MV-4-11 (cell line): ENCODE measurements at places on chromosomes 3 and 15.

- no peak for DNase-seq
Observed at GRCh38 chr3:24264011-24264410, 230.6 kb downstream of the THRB start.

DNA sequence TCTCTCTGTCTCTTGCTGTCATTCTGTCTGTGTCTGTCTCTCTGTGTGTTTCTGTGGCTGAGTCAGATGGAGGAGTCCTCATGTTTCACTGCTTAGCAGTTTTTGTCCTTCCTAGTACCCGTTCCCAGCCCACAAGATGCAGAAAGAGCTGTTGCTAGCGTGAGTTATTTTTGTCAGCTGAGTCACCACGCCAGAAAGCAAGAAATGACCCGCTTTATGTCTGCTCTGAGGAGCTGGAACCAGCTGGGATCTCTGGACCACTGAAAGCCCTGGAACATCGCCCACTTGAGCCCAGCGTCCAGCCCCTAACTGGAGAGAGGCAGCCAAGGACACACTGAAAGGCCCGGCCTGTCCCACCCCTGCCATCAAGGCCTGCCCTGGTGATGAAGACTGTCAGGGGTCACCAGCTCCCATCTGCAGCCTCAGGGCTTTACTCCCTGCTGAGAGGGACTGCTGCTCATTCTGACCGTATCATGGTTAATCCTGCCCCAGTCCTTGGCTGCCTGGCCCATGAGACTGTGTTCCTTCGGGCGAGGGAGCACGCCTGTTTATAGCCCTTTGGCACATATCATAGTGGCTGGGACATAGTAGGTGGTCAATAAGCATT, 101.7 kb upstream of the TPM1 start:
- peak; percentile 94 for DNase-seq

DNA sequence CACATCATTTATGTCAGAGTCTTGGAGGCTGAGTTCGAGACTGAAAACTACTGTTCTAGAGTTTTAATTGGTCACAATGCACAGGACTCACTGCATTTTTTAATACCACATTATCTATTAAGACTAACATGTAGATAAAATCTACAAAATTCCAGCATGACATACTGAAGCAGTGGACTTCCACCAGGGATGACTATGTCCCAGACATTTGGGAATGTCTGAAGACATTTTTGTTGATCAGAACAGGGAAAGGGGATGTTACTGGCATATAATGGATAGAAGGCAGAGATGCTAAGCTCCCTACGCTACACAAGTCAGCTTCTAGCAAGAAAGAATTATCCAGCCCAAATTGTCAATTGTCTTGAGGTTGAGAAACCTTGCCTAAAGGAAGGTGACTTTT, 419.0 kb upstream of the TGFBR2 start:
- DNase-seq = no peak

- peak; percentile 61 for DNase-seq
Observed at GRCh38 chr15:63473007-63473748, 31.2 kb upstream of the USP3 start.

- no peak for DNase-seq
Observed at GRCh38 chr3:157920822-157921700, 185.2 kb downstream of the SHOX2 start.

DNA sequence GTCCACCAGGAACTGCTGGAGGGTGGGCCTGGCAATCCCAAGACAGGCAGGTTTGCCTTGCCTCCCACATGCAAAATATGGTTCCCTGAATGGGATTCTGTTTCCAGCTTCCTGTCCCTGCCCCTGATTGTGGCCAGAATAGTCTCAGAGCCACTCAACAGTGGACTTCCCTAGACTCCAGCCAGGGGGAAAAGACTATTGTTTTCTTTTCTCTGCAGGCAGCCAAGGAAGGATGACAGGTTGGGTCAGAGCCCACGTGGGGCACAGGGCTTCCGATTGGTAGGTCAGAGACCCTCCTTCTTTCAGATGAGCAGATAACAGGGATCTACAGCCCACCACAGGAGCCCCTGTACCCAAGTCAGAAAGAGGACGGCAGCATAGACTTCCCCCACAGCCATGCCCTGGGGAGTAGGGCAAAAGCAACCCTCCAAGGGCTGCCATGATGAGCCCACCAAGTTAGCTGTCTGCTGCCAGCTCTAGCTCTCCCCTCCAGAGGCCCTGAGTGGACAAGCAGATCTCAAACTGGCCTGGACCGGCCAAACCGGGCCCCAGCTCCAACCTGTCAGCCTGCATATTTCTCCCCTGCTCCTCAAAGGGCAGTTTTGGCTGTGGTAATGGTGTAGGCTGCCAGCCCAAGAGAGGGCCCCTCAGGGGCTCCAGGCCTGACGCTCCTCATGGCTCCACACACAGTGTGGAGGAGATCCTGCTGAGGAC, 6.4 kb downstream of the TLR9 start:
- DNase-seq = no peak

DNA sequence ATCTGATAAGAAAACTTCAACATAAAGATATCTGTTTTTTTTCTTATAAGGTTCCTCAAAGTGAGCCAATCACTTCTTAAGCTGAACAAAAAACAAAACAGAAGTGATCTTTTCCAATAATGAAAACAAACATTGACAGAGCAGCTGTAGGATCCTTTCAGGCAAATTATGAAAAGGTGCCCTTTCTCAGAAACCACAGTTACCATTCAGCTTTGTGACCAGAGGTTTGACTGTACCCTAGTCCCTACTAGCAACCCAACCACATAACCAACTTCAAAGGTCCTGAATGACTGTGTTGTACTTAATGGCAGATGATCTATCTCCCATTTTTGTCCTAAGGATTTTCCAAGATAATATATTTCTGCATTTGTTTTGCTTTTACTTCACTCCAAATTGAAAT, 39.4 kb upstream of the CCR2 start:
- peak; percentile 65 for DNase-seq

GRCh38 chr3:113771993-113772392, 25.2 kb downstream of the ATP6V1A start:
- DNase-seq = no peak

DNA sequence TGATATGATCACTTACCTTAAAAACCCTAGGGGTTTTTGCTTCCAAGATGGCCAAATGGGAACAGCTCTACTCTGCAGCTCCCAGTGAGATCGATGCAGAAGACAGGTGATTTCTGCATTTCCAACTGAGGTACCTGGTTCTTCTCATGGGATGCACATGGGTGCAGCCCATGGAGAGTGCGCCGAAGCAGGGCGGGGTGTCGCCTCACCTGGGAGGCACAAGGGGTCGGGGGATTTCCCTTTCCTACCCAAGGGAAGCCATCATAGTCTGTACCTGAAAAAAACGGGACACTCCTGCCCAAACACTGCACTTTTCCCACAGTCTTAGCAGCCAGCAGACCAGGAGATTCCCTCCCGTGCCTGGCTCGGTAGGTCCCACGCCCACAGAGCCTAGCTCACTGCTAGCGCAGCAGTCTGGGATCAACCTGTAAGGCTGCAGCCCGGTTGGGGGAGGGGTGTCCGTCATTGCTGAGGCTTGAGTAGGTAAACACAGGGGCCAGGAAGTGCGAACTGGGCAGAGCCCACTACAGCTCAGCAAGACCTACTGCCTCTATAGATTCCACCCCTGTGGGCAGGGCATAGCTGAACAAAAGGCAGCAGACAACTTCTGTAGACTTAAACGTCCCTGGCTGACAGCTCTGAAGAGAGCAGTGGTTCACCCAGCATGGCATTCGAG, 78.6 kb downstream of the CTNNB1 start:
- DNase-seq = no peak

GRCh38 chr15:34837246-34838016, 42.1 kb upstream of the ACTC1 start:
- no peak for DNase-seq

DNA sequence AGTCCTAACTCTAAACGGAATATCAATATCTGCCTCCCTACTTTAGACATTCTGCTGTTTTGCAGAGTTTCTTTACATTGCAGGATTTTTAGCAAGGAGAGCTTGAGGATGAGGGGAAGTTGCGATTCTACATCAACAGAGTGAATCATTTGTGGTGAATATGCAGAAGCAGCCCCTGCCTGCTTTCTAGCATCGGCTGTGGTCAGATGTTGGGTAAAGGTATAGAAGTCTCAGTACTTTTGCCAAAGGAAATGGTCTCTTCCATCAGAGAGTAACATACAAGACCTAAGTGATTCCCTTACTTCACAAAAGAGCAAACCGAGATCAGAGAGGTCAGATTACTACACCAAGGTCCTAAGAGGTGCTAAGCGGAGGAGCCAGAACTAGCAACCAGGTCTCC, 15.2 kb downstream of the ST3GAL6 start:
- DNase-seq = peak; percentile 88

DNA sequence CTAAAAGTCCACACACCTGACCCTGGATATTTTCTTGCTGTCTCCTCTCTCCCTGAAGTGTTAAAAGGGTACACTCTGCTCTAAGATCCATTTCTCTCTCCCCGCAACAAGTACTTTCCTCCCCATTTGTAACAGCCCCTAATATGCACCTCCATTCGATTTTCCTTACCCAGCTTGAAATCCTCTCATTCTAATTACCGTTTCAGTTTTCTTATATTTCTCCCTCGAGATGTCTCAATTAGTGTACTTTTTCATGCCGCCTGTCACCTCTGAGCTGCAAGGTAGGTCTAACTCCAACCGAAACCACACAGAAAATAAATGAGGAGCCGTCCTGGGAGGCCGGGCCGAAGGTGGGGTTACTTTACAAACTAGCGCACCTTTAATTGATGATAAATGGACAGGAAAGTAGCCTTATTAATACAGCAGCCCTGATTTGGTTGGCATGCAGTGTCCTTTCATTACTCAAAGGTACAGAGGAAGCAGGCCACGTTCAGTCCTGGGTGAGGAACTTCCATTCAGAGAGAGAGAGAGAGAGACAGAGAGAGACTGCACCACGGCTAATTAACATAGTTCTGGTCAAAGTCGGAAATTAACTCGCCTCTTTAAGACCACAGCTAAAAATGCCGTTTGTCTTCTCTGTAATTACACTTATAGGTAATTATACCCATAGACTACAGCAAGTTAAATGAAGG, 319.9 kb downstream of the ARRDC4 start:
- DNase-seq = no peak

- peak; percentile 10 for DNase-seq
Observed at GRCh38 chr3:188759336-188760005, 412.3 kb upstream of the TPRG1 start.

GRCh38 chr3:44962621-44963393, 13.2 kb downstream of the ZDHHC3 start:
- no peak for DNase-seq

DNA sequence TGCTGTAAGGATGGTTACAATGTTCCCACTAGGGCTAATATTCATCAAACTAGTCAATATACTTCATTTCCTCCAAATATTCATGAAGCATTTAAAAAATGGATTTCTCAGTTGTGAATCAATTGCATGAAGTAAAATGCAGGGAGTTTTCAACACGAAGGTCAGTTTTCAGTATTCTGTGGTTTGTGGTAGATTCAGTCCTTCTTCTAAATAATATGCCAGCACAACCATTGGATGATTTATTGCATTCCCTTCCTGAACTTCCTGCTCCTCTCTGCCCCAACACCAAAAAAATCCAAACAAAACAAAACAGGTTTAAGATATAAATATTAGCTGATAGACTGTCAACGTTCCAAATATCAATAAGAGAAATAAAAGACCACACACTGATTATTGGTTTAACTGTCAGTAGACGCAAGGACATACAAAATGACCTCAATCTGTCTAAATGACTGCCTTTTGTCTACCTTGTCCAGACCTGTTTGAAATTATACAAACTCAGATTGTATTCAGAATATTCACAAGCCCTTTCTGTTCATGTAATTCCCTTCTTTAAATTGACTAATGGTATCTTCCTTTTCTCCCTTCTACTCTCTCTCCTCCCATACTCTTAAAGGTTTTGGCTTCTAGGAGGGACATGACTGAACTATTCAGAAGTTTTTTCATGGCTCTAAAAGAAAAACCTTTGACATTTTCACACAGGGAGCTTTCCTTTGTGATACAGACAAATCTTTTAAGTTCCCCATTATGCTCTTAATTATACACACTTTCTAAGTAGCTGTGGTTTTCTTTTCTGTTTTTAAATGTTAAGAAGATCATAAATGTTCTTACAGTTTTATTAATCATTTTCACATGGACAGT, 92.6 kb upstream of the STT3B start:
- peak; percentile 46 for DNase-seq

- no peak for DNase-seq
Observed at GRCh38 chr15:91345736-91346135, 245.7 kb downstream of the SV2B start.

- no peak for DNase-seq
Observed at GRCh38 chr3:123876858-123877257, 7.3 kb downstream of the MYLK start.

DNA sequence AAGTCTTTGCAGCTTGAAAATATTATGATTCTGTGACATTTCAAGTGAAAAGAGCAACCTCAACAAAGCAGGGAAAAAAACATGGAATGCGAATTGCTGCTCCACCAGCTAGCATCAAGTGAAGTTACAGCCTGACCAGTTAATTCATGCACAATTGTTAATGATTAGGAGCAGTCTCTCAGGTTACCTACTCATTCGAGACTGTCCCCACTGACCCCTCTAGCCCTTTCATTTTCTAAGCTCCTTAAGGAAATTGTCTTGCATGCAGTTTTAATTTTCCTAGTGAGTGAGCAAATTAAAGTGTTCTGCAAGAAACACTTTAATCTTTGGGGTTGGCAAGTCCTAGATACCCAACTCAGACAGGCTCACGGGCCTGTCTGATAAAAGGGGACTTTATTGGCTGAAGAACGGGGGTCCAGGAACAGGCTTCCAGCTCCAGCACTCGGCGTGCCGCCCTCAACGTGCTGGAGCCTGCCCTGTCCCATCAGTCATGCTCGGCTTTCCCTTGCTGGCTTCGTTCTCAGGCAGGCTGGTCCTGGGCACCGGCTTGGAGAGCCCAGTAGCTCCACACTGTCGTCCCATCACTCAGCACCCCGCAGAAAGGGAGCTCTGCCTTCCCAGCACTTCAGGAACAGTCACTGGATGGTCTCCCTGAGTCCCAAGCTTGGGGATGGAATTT, 18.3 kb downstream of the PODXL2 start:
- no peak for DNase-seq

GRCh38 chr3:49238274-49239127, 38.5 kb downstream of the C3orf62 start:
- peak; percentile 100 for DNase-seq

GRCh38 chr3:14096742-14097141, 27.9 kb downstream of the CHCHD4 start:
- no peak for DNase-seq

- DNase-seq = peak; percentile 21
Observed at GRCh38 chr15:31357148-31357547, 30.5 kb downstream of the KLF13 start.

GRCh38 chr3:148828136-148828690, 602 bp downstream of the CPB1 start:
- no peak for DNase-seq

- no peak for DNase-seq
Observed at GRCh38 chr3:85835857-85836440, 877.2 kb downstream of the CADM2 start.

- peak; percentile 80 for DNase-seq
Observed at GRCh38 chr3:133525435-133525834, 48.1 kb upstream of the CDV3 start.

GRCh38 chr3:51751287-51751686, 27.8 kb downstream of the IQCF6 start:
- no peak for DNase-seq

- DNase-seq = no peak
Observed at GRCh38 chr3:136192831-136193230, 3.3 kb downstream of the MSL2 start.
